Heart right ventricle (tissue), 16 donors: ENCODE measurements at places on chromosomes 7 and 10. TPM values are rescaled to one million over a fixed set of nuclear protein-coding genes. Genes with fewer than 3 reads are reported as not detected.

The TMEM213 gene
- total RNA-seq = not detected

GRCh38 chr7:74583630-74584029 is 73.9 kb upstream of the GTF2I start:
- DNase-seq = no peak

DNA sequence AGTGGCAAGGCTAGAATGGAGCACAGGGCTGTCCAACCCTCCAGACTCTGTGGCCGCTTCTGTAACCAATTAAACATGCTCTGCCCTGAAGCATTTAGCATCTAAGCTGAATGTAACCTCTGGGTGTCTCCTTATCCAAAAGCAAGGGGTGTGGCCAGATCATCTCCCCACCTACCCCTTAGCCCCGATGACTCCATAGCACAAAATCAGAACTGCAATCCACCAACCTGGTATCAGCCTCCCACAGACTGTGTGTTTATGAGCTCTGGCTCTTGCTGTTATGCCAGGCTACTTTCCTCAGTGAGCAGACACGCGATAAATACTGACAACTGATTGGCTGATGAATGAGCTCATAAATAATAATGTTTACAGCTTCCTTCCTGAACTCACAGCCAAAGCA is 3.2 kb downstream of the FRMD4A start:
- DNase-seq = no peak

DNA sequence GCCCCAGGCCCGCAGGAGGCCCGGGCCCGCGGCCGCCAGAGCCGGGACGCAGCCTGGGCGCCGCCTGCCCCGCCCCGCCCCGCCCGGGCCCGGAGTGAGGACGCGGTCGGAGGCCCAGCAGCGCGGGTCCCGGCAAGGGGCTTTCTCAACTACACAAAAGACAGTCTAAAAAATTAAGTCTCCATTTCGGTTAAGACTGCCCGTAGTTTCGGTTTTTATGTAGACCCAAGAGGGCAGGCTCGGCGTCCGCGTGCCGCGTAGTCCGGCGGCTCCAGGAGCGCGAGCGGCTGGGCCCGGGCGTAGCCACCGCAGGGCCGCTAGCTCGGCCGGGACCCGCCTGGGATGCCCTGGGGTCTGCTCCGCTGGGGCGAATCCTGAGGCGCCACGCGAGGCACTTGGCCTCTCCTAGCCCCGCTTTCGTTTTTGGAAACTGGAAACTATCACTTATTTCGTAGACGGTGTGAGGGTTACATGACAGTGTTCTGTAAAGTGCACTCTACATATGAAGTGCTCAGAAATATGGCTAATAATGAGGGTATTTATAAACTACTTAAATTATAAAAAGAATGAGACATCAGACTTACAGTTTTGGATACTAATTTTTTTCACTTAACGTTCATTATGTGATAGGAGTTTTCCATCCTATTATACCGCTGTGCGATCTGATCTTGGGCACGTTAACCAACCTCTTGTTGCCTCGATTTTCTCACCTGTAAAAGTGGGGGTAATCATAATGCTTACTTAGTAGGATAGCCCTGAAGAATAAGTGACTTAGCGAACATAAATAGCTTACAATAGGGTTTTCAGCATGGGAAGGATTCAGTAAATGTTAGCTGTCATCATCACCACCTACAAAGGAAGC is 573 bp downstream of the BLVRA start:
- DNase-seq = peak; percentile 36

DNA sequence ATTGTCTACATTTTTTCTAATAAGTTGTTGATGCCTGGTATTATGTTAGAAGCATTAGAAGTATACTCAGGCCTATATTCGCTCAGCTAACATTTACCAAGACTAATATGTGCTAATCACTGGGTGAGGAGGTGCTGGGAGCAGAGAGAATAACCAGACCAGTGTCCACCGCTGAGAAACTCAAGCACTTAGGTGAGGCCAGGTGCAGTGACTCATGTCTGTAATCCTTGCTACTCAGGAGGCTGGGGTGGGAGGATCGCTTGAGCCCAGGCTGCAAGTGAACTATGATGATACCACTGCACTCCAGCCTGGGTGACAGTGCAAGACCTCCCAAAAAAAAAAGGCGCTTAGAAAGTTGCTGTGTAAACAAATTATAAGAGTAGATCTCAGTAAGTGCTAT is 182.2 kb upstream of the AOAH start:
- no peak for DNase-seq

DNA sequence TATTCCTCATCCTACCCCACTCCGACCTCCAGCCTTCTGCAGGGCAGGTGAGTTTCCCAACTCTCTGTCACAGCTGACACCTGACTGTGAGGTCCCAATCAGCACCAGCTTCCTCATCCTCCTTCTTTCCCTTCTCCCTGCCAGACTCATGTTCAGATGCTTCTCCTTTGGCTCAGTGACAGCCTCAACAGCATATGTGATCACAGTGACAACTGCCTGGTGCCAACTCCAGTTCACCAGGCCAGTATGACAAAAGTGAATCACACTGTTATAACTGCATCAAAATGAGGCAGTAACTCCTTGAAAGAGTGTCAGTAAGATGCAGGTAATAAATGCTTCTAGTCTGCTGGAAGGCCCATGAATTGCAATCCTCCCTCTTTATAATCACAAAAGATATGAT is 46.8 kb upstream of the NFE2L3 start:
- DNase-seq = no peak

- DNase-seq = no peak
These were observed 81.3 kb downstream of the VWDE start for GRCh38 chr7:12322284-12322902.

GRCh38 chr7:13692548-13692947 is 296.9 kb downstream of the ETV1 start:
- DNase-seq = no peak

DNA sequence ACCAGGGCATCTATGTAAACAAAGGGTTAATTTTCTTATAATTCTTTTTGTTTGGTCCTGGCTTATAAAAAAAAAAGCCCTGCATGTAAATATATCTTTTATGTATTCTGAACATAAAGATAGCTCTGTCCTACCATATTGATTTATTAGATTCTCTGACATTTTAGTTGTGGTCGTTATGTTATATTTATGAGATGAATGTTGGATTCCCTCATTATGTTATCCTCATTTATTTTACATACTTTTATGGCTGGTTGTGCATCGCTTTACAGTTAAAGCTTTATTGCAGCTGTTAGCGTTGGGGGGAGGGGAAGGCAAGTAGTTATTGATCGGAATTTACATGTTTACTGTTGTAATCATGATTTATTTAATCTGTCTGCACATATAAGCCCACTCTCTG is 431.5 kb downstream of the LRMDA start:
- no peak for DNase-seq

DNA sequence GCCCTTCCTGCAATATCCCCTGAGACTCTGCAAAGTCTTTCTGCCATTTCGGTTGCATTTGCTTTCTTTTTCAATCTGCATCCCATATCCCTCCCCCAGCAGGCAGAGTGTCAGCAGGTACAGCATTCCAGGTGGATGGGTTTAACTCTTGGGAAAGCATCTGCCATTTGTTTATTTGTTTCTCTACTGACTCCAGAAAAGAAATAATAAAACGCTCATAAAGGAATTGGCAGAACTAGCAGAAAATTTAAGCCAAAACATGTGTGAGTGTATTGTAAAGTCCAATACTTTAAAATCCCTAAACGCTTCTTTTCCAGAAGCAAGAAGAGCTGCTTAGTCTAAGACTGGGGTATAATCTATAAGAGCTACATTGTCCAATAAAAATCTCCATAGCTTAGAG is 393.8 kb downstream of the TNS3 start:
- DNase-seq = no peak

The CLRN3 gene
- total RNA-seq = not detected

GRCh38 chr10:112792487-112793201 is 157.4 kb upstream of the TCF7L2 start:
- peak; percentile 30 for DNase-seq

DNA sequence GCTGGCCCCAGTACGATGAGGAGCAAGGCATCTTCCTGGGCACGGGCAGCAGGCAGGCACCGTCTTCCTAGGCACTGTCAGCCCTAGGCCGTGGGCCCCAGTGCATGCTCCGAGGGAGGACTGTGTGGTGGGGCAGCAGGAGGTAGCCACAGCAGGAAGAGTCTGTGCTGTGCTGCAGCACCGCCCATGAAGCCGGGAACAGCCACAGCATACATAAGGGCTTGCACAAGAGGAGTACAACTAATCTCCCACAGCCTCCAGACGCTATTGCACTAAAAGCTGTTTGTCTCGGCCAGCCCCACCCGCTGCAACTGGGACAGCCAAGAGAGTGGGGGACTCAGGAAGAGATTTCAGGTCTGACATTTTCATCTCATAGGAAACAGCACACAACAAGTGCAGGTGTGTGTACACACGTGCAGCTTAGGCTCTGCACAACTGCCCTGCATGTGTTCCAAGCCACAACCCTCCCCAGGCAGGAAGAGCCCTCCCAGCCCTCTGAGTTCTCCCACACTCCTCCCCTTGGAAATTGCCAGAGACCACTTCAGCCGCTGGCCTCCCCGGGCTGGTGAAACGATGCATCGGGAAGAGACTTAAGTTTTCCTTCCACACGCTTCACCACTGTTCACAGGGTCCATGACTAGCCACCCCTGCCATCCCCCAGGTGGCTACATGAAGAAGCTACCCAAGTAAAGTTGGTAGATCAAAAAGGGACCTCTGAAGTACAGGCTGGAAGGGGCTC is 88.1 kb upstream of the DDC start:
- no peak for DNase-seq

The CLCN1 gene
- not detected for total RNA-seq

The HECW1 gene
- total RNA-seq = not detected

- no peak for DNase-seq
These were observed 73.8 kb upstream of the CDK1 start for GRCh38 chr10:60704471-60704870.

The VENTX gene
- 0.42 TPM for total RNA-seq

DNA sequence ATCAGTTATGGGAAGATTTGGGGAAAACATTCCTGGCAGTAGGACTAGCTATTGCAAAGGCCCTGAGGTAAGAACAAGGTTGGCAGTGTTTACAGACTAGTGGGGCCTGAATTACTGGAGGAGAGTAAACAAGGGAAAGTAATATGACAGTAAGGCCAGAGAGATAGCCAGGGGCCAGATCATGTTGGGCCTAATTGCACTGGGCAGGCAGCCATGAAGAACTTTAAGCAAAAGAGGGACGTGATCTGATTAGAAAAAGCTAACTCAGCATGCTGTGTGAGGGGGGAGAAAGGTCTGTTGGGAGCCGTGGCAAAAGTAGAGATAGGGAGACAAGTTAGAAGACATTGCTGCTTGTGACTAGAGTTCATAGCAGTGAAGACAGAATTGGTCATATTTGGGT is 9.2 kb downstream of the NUP42 start:
- DNase-seq = no peak

DNA sequence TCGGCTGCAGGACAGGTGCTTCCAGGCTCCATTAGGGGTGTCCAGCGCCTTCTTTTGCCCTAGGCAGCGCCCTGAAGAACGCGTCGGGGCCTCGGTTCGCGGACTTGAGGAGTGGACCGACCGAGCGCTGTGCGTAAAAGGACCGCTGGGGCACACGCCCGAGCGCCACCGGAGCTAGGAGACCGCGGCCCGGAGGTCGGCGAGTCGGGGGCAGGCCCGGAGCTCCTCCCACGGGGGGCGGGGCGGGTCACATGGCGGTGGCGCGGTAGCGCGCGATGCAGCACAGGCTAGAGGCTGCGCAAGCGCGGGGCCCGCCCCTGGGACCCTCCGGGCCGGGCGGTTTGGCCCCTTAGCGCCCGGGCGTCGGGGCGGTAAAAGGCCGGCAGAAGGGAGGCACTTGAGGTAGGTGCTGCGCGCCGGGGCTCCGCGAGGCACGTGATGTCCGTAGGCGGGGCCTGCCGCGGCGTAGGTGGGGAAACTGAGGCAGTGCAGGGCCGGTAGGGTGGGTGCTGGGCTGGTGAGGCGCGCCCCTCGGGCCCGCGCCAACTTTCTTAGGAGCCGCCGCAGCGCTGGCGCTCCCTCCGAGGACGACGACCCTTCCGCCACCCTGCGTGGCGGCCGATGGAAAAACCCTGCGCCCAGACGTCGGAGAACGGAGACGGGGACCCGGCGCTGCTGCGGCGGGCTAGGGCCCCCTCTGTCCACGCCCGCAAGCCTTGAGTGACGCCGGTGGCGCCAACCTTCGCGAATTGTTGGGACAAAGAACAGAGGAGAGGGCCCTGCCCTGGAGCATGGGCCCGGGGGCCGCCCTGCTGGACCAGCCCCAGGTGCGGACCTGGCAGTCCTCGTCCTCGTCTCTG is at the start of gene PRXL2A:
Gene PRXL2A (plus strand): TSS at position 310 of the 860 bp plus-strand sequence. CDS start 11,917 bp downstream, outside the sequence.
- peak; percentile 87 for DNase-seq

GRCh38 chr10:113613427-113613826 is 50.4 kb downstream of the NRAP start:
- DNase-seq = no peak

DNA sequence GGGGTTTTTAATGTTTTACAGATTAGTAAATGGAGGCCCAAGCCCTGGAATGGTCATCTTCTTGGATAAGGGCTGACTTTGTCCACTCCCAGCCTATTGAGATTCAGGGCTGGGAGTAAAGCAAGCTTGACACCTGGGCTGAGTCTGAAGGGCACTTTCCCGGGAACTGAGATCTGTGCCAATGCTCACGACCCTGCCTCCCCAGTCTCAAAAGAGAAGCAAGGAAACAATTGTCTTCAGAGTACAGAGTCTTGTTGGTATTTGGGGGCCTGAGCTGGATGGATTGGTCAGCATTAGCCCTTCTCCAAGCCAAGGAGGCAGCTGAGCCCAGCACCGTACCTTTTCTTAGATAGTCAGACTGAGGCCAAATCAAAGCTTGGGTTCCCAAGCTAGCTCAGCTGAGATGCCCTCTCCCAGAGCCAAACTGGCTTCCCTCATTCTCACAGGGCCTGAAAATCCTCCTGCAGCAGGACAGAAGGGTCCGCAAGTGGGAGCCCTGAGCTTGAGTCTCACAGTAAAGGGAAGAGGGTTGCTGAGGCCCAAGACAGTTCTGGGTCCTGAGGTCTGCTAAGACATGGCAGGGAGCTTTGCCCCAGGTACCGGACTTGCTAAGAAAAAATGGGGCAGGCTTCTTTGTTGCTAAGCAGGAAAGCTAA is 3.7 kb downstream of the DDIT4 start:
- no peak for DNase-seq

DNA sequence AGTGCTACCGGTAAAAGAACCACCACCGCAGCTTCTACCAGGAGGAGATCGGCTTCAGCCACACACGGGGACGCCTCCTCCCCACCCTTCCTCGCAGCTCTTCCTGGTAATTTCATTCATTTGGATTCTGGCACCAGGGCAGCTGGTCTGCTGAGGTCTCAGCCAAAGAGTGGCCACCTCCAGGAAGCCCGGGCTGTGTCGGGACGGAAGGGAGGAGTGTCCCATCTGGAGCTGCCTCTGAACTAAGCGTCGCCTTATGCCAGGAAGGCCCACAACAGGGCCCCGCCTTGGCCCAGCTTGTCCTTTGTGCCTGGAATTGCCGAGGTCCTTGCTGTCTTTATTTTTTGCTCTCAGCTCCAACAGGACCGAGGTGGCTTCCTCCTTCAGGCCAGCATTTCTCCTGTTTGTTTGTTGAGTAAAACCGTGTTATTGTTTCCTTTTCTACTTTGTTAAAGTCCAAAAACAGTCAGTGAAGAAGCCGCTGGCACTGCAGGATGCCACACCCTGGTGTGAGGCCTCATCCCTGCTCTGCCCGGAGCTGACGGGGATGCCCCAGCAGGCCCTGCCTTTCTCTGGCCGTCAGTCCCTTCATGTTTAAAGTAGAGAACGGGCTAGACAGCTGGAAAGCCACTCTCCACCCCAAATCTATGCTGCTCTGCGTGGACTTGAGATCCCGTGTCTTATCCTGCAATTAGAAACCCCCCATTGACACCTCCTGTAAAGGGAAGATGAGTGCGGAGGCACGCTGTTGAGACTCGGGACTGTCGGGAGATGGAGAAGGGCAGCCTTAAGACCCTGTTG is 24.5 kb upstream of the TTYH3 start:
- peak; percentile 84 for DNase-seq
